T-helper 9 cell (primary cell): ENCODE measurements at places on chromosomes 16 and 17.

DNA sequence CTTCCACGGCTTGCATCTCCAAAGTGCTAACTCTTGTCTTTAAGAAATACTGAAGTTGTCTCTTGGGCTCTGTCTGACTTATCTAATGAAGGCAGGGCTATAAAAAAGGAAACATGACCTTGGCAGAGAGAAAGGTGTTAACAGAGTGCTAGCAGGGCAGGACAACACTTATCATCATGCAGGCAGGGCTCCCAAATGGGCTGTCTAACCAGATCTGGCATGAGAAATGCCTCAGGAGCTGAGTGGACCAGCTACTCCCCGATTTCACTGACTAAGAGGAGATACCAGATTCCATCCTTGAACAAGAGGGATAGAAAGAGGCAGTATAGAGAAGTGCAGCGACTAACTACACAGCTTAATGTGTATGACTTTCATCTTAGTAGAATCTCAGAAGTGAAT lies 32.6 kb downstream of the PMP22 start:
- DNase-seq, result no peak

- no peak for DNase-seq
These were observed 61.2 kb upstream of the MED13 start for GRCh38 chr17:62126292-62126691.

DNA sequence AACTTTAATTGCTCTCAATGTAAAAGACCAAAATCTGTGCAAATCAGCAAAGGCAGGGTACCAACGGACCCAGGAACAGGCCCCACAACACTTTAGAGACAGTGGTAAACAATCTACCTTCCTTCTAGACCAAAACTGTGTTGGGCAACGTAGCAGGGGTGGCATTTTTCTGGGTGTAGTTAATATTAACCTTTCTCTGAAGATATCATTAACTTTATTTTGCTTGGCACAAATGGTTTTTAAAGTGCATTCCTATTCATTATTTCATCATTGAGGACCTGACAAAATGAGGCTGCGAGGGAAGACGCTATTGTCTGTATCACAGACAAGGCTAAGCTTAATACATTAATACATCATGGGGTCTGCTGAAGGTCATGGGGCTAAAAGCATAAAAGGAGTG lies 37.9 kb upstream of the TRAP1 start:
- DNase-seq, result no peak

GRCh38 chr17:50565402-50566350 lies 5.2 kb downstream of the CACNA1G start:
- DNase-seq, result no peak
